ENCODE measurements at places on chromosomes 7 and 10.

DNA sequence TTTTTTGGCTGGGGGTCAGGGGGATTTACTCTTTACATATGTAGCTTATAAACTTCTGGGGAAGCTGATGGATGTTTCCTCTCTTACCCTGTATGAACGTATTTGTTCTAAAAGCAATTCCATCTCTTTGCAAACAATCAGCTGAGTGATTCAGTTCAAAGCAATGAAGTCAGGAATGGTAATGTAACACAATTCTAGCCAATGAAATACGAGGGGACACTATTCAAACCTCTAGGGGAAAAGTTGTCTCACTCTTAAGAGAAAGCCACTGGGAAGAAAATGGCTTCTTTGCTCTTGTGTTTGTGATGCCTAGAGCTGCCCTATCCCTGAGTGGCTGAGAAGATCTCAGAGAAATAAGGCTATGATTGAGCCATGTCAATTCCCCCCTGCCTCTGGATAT, 134.8 kb upstream of the SEMA3C start:
- DNase-seq = no peak

DNA sequence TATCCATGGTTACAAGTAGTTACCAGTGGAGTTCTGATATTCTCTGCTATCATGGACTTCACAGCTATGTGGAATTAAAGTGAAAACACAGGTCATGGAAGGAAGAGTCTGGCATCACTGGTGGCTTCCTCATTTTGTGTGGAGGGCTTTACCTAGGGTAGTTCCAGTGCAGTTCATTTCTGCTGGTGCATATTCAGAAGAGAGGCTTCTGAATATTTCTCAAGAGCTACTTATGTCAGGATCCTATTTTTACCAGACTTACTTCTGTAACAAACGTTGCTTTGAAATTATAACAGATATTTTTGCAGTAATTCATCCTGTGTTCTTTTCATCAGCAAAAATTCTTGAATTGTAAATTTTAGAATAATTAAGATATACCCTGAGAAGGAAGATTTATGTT, 236.5 kb upstream of the NPSR1 start:
- DNase-seq = no peak

DNA sequence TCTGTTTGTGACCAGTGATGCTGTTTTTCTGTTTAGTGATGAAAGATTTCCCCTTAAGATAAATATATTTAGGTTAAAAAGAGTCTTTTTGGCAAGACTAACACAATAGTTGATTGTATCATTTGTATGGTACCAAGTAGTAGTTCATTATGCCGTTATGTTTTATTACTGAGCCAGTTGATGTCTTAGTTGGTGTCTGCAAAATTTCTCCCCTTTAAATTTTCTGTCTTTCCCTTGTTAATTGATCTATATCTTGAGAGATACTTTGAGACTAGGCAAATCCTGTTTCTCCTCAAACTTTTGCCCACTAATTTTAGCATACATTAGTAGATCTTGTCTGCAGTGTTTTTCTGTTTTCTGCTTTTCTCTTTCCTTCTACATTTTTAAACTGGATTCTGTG, 21.7 kb downstream of the UBE3C start:
- no peak for DNase-seq

DNA sequence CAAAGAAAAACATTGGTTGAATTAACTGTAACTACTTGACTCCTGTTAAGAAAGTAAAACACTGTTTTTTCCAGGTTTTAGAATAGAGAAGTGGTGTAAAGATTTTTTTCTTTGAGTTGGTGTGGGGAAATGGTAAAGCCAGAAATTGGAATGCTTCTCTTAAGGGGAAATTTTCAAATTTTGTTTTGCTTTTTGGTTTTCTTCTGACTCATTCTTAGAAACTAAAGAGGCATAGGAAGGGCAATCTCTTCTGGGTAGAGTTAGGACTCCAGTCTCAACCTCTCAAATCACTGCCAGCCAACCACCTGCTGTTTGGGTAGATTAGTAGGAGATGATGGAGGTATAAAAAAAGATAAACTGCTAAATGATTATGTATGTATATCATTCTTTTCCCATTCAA, 47.7 kb upstream of the STRIP2 start:
- no peak for DNase-seq

DNA sequence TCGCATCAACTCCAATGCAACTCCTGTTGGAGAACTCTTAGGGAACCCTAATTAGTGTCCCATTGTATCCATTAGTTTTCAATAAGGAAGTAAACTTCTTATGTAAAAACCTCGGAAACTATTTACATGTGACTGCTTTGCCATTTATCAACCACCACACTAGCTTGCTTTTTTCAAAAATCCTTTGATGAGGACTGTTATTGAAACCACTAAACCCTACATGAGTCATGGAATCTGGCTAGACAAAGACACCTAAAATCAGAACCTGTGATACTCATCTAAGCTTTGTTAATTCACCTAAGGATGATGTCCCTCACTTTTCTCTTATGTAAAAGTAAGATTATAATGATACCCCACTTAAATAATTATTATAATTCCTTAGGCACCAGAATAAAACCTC, 414.1 kb upstream of the ETV1 start:
- no peak for DNase-seq

DNA sequence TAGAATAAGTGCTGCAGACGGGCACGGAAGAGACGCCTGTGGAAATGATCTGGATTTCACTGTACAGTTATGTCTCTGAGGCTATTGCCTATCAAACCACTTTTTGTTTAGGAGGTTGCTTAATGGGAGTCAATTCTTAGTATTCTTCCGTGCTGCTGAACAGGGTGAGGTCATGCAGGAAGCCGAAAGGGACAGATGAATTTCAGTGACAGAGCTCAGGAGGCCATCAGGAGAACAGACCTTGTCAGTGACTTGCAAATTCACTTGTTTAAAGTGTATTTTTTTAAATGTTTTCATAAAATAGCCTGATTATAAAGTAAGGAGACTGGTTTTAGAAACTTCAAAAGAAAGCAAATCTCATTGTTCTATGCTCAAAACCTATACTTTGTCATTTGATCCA, 58.9 kb downstream of the XRCC2 start:
- DNase-seq = no peak

DNA sequence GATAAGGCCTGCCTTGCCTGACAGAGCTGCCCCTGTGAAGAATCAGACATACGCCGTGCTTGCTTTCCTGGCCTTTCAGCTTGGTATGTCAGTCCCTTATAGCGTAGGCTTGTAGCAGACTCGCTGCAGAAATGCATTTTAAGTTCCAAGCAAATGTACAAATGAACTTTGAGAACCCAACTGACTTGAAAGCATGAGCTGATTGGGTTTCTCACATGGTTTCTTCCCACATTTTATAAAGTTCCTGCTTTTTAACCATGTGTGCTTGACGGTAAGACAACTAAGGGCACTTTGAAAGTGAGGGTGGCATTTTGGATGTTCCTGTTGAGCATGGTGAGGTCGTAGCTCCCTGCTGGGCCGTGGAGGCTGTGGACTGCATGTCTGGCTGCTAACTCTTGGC, 62.6 kb downstream of the CCNY start:
- no peak for DNase-seq

- no peak for DNase-seq
Measured at GRCh38 chr10:96831200-96831866, 765 bp upstream of the LCOR start.

GRCh38 chr7:19617901-19618300, 90.9 kb downstream of the POLR1F start:
- no peak for DNase-seq

GRCh38 chr10:129593953-129594352, 126.9 kb downstream of the MGMT start:
- no peak for DNase-seq

- peak; percentile 8 for DNase-seq
Measured at GRCh38 chr10:103709341-103709920, 145.9 kb downstream of the SH3PXD2A start.

- DNase-seq = no peak
Measured at GRCh38 chr7:151129117-151129959, 38.2 kb downstream of the GBX1 start.

GRCh38 chr7:46165276-46165675, 244.2 kb upstream of the IGFBP3 start:
- no peak for DNase-seq

DNA sequence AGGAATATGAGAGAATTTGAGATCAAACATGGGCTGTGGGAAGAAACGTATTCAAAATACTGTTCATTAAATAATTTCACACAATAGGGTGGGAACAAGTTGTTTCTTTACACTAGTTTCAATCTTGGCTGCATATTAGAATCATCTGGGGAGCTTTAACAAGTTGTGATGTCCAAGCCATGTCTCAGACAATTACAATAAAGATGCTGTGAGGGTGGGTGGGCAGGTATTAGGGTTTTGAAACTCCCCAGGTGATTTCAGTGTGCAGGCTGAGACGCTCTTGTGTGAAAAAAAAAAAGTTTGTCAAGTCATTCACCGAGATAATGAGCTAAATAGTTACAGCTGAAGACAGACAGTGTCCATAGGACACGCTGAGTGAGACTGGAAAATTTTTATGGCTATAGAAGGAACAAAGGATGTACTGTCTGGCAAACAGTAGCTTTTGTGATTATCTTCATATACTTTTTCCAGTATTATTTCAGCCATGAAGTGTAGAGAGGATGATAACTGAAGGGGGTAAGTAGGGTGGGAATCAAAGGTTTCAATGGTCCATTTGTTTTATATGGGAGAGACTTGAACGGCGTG, 12.6 kb upstream of the LAMB4 start:
- DNase-seq = no peak

DNA sequence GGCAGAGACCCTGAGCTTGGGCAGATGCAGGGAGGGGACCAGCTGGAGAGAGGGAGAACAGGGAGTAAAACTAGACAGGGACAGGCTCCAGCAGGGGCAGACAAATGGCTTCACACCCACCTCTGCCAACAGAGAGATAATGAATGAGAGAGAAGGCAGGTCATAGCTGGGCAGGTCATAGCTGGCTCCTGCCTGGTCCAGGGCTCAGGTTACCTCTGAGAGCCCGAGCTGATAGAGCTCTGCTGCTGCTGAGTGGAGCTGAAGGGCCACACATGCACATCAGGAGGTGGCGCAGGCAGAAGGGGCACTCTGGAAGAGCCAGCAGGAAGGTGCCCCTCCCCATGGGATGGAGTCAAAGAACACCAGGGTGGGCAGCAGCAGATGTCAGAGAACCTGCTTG, 154.2 kb downstream of the GFRA1 start:
- DNase-seq = no peak

GRCh38 chr10:96614515-96614914, 27.7 kb upstream of the TM9SF3 start:
- DNase-seq = peak; percentile 24

GRCh38 chr7:131521651-131522163, 34.7 kb downstream of the PODXL start:
- no peak for DNase-seq

GRCh38 chr10:102418622-102419268, at the start of gene PSD:
Gene PSD (minus strand): TSS chr10:102418785. CDS start chr10:102417038, 1,747 bp downstream.
- no peak for DNase-seq

- DNase-seq = no peak
Measured at GRCh38 chr10:43253461-43254198, 13.2 kb downstream of the RASGEF1A start.

DNA sequence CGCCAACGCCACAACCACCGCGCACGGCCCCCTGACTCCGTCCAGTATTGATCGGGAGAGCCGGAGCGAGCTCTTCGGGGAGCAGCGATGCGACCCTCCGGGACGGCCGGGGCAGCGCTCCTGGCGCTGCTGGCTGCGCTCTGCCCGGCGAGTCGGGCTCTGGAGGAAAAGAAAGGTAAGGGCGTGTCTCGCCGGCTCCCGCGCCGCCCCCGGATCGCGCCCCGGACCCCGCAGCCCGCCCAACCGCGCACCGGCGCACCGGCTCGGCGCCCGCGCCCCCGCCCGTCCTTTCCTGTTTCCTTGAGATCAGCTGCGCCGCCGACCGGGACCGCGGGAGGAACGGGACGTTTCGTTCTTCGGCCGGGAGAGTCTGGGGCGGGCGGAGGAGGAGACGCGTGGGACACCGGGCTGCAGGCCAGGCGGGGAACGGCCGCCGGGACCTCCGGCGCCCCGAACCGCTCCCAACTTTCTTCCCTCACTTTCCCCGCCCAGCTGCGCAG, 424 bp downstream of the EGFR start:
- DNase-seq = no peak

DNA sequence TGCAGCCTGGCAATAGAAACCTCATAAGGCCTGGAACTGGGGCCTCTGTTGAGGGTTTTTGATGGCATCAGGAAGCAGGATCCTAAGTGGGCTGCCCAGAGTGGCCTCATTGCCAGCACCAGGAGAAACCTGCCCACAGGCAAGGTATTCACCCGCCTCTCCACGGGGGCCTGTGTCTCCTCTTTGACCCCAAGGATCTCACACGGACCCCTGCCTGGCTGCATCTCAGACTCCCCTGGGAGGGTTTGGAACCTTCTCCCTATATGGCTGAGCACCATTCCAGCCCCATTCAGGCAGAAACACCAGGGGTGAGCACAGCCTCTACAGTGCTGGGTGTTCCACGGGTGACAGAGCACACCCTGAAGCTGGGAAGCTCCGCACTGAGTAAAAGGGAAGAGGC, 14.6 kb upstream of the C10orf71 start:
- no peak for DNase-seq

DNA sequence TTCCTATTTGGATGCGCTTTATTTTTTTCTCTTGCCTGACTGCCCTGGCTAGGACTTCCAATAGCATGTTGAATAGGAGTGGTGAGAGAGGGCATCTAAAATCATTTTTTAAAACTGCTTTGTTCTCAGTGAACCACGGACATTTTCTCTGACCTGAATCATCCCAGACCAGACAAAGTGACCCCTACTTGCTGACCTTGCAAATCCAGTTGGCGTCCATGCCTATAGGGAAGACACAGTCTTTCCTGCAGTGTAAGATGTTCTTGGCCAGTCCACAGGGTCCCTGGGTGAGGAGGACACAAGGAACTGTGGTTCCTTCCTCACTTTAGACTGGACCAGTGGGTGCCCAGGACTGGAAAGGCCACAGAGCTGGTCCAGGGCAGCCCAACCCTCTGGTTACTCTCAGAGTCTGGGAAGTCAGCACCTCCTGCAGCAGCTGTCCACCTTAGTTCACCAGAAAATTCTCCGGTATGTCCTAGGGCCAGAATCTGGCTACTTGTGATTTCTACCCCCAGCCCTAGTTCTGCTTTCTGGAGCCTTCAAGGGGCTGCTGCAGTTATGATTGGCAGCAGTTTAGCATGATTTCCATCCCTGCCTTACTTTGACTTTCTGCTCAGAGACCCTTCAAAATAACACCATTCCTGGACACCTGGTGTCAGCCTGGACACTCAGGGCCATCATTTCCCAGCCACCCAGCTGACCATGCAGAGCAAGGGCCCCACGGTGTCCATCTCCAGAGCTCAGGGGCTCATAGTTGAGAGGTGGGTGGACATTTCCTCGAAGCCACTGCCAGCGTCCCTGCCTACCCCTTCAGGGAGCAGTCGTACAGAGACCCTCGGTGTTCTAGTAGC, 19.3 kb downstream of the VIPR2 start:
- no peak for DNase-seq

GRCh38 chr7:42736931-42737330, 174.9 kb downstream of the C7orf25 start:
- DNase-seq = no peak

DNA sequence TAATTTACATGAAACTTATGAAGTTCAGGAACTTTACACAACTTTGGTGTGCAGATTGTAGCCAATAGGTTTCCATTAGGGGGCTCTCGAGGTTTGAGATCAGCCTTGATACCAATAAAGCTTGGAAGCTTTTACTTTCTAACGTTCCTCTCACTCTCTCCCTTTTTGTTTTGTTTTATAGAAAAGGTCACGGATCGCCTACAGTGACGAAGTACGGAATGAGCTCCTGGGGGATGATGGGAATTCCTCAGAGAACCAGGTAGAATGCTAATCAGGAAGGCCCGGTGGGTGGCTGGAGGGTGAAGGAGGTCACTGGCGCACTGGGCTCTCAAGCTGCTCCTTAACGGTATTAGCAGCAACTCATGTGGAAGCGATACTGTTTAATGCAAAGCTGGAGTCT, 79.9 kb downstream of the VTI1A start:
- DNase-seq = no peak
